GM10248 (cell line): ENCODE measurements at places on chromosomes 3 and 15.

DNA sequence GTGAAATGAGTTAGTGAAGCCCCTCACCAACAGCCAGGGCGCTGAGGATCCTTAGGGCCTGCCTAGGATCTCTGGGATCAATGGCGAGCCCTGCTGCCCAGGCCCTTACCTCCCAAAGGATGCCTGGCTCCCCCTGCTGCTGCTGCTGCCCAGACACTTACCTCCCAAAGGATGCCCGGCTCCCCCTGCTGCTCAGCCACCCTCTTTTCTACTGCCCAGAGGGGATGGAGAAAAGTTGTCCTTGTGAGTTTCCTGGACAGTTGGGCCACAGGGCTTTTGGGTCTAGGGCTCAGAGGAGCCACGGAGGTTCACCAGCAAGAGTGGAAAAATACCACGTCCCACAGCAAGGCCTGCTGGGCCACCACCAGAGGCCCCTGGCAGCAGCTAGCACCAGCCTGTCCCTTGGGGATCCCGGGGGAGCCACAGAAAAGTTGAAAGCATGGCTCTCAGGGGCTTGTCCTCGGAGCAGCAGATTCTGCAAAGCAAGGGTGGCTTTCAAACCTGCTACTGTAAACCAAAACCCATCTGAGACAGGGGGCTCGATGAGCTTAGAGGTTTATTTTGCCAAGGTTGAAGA, 59.4 kb downstream of the SLC6A6 start:
- peak; percentile 74 for DNase-seq

DNA sequence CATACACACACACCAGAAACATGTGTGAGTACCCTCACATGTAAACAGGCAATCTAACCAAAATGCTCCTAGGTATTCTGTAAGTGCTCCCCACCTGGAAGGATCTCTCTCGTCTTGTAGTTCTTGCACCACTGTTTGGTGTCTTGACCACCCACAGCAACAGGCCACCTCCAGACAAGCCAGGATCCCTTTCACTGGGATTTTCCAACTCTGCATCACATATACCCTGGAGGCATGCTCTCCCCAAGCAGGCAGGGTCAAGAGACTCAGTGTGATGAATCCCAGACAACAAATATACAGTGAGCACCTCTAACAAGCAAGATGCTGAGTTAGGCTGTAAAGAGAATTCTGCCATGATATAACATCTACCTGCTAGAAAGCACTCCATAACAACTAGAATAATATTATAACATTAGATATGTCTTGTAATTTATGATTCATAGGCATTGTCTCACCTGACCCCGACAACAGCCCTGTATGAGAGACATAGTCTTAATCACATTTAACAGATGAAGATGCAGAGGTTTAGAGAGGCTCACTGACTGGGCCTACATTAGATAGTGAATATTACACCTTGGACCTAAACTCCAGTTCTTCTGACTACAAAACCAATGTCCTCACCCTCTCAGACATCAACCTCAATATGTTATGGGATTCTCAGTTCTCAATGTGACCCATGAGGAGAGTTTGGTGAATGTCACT, 76.5 kb upstream of the BCL6 start:
- DNase-seq: no peak

DNA sequence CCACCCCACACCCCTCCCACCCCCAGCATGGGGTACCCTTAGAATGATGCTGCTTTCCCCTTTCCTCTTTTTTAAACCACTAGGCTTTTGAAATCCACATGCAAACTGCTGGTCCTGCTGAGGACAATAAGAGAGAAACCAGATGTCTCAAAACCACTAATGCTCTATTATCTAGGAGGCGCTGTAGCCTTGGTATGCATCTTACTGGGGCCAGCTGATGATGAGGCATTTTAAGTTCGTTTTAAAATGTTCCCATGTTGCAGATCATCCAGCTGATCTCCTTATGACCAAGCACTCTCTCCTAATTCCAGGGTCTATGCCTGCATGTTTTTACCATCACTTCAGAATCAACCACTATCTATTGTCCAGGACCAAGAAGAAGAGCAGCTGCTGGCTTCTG, 1.3 kb downstream of the NME9 start:
- DNase-seq: no peak

DNA sequence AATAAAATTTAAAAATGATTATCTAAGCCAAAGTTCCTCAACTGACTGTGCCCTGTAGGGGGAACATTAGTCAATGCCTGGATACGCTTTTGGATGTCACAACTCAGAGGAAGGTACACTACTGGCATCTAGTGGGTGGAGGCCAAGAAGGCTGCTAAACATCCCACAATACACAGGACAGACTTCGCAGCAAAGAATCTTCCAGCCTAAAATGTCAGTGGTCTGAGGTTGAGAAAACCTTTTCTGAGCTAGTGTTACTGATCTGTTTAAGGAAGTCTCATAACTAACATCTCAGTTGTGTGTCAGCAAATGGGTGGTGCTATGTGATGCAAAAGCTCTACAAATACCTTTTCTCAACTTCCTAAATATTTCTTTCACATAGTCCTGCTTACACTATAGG, 20.9 kb upstream of the LDHAL6B start:
- DNase-seq: no peak

- DNase-seq: no peak
Observed at GRCh38 chr3:175857666-175858270, 998.6 kb downstream of the NAALADL2 start.

GRCh38 chr3:8776406-8776805, 7.0 kb upstream of the OXTR start:
- no peak for DNase-seq

DNA sequence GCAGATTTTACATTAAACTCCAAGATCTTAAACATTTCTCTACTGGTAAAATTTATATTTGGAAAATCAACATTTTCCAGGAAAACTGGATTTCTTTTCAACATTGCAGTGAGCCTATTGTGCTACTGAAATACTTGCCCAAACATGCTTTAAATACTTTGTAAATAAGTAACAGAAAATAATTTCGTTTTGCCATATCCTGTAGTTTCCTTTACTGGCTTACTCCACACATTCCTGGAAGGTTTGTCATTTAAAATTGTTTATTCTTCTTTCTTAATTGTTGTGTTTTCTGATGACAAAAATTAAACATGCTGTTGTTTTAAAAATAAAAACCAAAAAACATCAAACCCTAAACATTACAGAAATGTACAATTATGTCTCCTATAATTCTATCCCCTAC, 22.0 kb downstream of the ACAD11 start:
- no peak for DNase-seq

DNA sequence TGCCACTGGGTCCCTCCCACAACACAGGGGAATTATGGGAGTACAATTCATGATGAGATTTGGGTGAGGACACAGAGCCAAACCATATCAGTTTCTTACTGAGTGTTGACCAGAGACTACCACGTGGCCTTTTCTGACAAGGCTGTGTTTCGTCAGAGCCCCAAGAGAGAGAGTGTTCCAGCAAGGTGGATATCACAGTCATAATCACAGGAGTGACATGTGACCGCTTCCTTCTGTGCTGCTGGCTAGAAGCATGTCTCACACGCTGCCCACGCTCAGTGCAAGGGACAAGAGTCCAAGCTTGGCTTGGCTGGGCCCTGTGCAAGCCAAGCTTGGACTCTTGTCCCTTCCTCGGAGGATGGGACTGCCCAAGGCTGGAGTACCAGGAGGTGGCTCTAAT, 103.2 kb downstream of the GABRG3 start:
- DNase-seq: no peak

GRCh38 chr3:122974764-122975162, 52.8 kb downstream of the SEMA5B start:
- DNase-seq: no peak

- DNase-seq: peak; percentile 79
Observed at GRCh38 chr15:66603301-66604179, 37.7 kb upstream of the LCTL start.

DNA sequence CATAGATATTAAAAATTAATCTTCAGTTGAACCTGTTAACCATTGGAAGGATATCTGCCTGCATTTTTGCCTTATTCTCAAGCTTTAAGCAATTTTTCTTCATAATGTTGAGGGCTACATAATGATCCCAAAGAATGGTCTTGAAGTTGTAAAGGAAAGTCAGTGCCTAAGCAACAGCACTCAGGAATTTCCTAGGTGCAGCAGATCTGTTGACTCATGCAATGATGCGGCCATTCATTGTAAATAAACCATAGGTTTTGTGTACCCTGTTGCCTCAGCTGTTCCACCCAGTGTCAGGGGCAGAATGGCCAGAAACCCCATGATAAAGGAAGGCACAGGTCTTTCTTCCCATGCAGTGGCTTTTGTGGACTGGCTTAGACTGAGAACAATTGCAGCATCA, 78.4 kb upstream of the TRIM42 start:
- DNase-seq: no peak

DNA sequence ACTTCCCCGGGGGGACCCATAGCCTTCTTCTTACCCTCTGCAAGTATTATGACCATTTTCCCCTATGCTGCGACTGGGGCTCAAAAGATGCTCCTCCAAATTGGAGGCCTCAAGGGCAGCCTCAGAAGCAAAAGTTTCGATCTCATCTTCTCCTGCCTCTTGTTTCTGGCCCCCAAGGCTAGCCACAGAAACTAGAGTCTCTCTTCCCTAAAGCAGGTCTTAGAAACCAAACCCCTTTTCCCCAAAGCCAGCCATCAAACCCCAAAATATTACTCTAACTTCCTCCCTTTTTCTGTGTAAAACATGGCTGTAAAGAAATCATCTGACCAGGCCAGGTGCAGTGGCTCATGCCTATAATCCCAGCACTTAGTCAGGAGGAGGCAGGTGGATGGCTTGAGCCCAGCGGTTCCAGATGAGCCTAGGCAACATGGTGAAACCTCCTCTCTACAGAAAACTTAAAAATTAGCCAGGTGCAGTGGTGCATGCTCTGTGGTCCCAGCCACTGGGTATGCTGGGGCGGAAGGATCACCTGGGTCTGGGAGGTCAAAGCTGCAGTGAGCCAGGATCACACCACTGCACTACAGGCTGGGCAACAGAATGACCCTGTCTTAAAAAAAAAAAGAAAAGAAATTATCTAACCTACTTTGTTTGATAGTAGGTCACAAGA, 36.7 kb upstream of the MFGE8 start:
- no peak for DNase-seq

GRCh38 chr15:100350434-100351226, 8.9 kb upstream of the ADAMTS17 start:
- no peak for DNase-seq

DNA sequence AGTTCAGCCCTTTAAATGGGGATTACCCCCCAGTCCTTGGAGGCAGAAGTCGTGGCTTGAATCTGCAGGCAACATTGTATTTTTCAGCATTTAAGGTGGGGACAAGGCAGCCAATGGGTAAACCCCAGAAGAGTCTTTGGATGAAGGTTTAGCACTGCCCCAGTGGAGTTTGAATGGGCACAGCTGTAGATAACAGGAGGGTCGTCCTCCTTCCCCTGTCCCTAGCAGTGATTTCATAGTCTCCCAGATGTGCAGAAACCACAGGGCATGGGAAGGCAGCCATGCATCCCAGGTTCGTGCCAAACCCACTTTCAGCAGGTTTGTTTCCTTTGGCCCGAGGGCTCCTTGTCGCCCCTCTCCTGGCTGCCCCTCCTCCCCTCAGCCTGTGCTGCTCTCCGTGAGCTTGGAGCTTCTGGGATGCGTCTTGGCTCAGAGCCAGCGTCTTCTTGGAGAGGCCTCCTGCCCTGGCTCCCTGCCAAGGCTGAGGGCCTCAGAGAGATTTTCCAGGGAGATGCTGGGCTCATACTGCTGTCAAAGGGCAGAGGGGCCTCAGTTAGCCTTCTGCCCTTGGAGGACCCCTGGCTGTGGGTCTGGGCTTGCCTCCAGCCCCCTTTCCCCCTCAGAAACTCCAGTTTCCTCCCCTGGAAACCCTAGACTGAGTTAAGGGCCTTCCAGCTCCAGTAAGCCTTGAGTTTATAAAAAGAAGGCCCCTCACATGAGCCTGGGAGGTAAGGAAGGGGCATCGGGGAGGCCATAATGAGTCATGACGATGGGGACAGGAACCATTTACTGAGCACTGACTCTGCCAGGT, 48.9 kb upstream of the POLG start:
- no peak for DNase-seq

DNA sequence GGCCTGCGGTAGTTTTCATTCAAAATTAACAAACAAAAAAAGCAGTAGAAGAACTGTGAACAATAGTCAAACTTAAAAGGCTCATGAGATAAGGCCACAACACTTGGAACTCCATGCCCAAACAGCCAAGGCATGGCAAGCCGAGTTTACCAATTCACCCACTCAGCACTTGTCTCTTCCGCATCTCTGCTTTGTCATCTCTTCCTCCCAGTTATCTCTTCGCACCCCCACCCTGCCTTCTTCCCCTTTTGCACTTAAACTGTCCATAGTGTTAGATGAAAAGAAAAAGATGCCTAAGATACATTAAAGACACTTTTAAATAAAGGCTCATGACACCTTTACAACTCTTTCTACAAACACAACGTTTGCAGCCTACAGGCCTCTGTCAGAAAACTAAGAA, 11.1 kb downstream of the TLE3 start:
- DNase-seq: no peak
